Activated naive CD4-positive, alpha-beta T cell (primary cell): ENCODE measurements at places on chromosomes 1 and 21.

DNA sequence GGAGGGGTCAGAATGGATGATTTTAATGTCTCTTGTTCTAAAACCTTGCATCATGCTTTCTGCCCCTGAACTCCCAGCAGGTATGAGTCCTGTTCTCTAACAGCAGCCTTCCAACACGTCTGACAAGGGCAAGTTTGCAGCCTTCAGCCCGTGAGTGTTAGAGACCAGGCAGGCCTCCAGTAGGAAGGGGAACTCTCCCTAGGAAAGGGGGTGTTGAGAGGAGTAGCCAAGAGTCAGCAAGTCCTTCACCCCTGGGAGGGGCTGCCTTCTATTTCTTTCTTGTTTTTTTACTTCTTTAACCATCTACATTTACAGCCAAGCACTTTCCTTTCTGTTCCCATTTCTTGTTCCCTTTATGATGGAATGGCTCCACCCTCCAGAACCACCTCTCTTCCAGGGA is 14.2 kb downstream of the BATF3 start:
- DNase-seq = no peak

DNA sequence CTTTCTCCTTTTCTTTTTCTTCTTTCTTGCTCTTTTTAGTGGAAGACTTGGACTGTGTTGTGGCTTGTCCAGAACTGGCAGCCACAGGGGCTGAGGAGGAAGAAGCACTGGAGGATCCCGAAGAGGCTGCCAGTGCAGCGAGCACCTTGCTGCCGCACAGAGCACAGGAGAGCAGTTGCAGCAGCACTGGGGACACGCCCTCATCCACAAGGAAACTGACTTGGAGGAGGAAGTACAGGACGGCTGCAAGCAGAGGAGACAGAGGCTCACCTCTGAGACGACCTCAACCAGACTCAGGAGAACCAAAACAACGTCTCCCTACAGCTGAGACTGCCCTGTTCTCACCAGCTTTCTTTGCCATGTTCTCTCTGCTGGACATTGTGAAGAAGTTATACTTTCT is 88.9 kb downstream of the UBR4 start:
- no peak for DNase-seq

DNA sequence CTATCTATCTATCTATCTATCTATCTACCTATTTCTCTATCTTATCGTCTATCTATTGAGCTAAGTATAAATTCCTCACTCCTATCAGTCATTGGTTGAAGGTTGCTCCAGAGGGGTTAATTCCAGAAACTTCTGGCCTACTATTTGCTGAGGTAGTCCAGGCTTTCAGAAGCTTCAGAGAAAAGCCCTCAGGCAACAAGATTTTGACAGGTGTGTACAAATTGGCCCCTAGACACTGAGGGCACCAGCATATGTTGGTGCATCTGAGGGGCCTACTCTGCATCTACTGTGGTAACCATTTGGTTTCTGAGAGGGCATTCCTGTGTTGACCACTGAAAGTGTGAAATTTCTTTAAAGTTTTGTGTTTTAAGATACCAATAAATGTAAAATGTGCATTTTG is 265.2 kb upstream of the B3GALT2 start:
- no peak for DNase-seq

GRCh38 chr1:20031836-20032235 is 38.2 kb upstream of the PLA2G5 start:
- no peak for DNase-seq

DNA sequence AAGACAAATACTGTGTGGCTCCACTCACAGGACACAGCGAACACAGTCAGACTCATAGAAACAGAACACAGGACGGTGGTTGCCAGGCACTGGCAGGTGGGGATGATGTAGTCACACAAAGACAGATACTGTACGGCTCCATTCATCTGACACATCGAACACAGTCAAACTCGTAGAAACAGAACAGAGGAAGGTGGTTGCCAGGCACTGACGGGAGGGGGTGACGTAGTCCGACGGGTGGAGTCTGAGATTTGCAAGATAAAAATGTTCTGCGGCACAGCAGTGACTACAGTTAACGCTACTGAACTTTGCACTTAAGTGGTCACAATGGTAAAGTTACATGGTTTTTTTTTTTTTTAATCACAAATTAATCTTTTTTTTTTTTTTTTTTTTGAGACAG is 18.7 kb downstream of the C21orf58 start:
- DNase-seq = no peak

DNA sequence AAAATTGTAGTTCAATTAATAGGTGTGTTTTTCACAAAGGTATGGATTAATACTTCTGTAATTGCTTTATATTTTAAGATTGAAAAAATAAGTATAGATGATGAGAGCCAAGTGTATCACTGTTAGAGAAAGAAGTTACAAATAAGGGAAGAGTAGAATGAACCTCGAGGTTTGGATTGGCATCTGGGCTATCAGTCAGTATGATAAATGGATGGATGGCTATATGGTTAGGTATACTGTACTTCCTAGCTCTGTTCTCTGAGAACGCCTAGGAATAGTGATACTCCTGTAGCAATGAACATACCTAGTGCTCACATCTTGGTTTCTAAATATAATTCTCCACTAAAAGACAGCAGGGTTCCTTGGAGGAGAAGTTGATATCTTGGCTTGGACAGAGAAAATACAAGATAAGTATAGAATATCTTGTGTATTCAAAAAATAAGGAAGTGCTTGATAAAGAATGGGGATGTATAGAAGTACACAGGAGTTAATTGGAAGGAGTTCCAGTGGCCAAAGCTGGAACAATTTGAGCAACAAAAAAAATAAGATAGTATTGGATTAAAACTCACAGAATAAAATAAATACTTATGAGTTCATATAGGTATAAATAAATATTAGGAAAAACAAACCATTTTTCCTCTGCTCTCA is 12.4 kb downstream of the IPO9 start:
- DNase-seq = no peak

- no peak for DNase-seq
These were observed 34.2 kb upstream of the GPR137B start for GRCh38 chr1:236108027-236108648.
